Hippocampal formation (tissue), 2 donors: ENCODE measurements at places on chromosomes 1 and 21.

GRCh38 chr1:183783342-183783741 lies 21.6 kb upstream of the RGL1 start:
- DNase-seq: no peak

- no peak for DNase-seq
These were observed 218.9 kb downstream of the CRB1 start for GRCh38 chr1:197486946-197487345.

DNA sequence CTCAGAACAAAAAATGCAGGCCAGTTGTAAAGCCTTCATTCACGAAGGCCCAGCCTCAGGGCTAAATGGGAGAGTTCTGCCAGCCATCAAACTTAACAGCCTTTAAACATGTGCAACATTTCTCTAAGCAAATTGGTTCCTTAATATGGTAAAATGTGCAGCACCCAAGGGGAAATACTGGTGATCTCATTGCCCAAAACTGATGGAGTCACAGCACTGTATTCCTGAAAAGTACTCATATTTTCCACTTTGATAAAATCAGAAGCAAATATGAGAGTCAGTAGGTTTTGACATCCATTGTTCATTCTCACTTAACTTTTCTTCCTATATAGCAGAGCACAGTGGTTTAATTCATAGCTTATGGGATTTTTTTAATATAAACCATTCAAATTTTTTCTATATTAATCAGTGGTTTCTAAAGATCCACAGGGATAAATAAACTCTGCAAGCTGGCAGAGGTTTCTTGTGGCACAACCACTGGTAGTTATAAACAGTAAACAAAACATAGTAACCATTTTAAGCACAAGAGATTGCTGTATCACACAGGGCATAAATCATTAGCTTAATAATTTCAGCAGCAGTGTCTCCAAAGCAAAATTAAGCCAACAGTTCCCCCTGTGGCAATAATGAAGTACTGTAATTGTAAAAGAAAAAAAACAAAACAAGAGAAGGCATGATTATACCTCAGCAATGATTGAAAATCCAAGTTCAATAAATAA lies 106.9 kb upstream of the LYPLAL1 start:
- DNase-seq: no peak

- no peak for DNase-seq
These were observed 31.2 kb upstream of the MORC3 start for GRCh38 chr21:36288651-36289243.

GRCh38 chr1:6588128-6588892 lies 8.5 kb downstream of the ZBTB48 start:
- DNase-seq: no peak

DNA sequence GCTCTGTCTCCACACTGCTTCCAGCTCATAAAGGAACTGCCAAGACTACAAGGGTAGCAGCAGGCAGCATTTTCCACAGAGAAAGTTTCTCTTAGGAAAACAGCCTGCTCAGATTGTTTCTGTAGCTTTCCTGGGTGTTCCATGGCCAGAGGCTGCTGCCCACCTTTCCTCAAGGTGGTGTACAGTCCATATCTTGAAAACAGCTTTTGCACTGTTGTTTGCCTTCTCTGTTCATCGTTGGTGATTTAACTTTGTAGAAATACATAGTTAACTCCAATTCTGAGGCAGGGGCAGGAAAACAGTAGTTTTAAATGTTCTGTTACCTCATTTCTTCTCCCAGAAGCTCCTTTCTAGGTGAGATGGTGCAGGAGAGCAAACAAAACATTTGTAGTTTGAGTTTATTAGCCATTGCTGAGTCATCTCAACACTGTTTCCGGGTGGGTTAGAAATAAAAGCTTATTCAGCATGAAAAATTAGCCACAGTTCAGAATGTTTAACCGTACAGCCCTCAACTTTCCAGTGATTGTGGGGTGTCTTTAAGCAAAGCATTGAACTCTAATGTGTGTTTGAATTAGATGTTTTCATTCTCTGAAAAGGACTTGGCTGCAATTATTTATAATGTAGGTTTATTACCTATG lies 41.7 kb downstream of the DIP2A start:
- DNase-seq: no peak

- no peak for DNase-seq
These were observed 49.8 kb downstream of the DISP3 start for GRCh38 chr1:11528611-11529261.

DNA sequence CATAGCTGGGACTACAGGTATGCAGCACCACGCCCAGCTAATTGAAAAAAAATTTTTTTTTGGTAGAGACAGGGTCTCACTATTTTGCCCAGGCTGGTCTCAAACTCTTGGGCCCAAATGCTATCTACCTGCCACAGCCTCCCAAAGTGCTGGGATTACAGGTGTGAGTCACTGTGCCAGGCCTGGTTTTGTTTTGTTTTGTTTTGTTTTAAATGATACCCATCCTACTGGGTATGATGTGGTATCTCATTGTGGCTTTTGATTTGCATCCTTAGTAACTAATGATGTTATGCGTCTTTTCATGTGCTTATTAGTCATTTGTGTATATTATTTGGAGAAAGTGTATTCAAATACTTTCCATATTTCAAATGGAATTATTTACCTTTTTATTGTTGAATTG lies 142.3 kb downstream of the VPS13D start:
- DNase-seq: no peak

DNA sequence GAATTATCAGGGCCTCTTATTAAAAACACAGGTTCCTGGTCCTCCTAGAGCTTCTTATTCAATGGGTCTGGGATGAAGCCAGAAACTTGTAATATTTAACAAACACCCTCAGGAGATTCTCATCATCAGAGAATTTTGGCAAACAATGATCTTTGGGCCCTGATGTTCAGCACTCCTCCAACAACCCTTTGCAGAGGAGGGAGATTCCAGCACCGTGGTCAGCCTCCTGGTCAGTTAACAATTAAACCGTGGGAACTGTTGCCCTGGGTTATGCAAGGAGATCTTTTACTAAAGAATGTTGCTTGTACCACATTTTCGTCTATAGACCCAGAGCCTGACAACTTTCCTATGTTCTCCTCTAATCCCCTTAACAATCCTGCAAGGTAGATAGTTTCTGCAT lies 294.4 kb downstream of the PLPP3 start:
- no peak for DNase-seq

DNA sequence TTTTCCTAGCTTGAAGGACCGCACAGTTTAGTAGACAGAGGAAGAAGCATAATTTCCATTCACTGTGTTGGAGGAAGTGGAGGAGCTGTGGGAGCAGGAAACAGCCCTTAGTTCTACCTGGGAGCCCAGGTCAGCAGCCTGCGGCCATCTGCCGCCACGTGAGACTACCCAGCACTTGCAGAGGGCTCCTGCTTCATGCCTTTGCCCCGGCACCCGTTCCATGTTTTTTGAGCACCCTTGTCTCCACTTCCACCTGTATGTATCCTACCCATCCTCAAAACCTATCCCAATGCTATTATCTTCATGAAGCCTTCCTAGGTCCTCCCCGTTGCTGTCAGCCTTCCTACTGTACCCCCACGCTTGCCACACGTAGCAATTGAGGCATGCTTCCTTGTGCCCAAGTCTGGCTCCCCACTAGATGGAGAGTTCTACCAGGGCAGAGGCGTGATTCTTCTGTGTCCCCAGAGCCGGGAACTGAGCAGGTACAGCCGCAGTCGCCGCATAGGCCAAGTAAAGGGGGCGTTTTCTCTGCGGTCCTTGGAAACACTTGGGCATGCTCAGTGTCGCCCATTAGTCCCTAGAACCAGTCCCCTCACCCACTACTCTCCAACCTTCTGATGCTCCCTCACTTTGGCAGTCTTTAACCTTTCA lies 1.9 kb downstream of the SLC6A9 start:
- DNase-seq: no peak

DNA sequence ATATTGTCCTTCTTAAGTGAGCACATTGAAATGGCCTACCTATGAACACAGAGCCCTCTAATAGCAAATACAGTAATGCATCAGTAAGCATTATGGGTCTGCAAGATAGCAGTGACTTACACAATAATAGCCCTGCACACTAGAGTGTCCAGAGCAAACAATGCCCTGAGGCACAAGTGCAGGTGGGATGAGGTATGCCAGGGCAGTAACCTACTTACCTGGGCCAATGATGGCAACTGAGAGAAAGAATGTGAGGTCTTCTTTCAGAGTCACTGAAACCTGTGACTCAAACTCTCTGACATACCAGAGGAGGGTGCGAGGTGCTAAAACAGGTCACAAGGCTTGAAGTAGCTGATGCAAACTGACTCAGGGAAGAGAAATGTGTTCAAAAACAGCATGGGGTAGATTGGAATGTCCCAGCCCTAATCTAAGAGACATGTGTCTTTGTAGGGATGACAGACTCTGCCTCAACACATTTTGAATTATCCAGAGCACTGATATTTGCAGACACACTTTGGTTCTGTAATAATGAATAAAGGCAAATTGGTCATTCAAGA lies 168.5 kb upstream of the RUNX1 start:
- no peak for DNase-seq

- no peak for DNase-seq
These were observed 23.4 kb downstream of the ZNF281 start for GRCh38 chr1:200386416-200386815.

- DNase-seq: no peak
These were observed 92.4 kb upstream of the PGBD5 start for GRCh38 chr1:230518511-230518910.

- no peak for DNase-seq
These were observed 60.6 kb downstream of the NUF2 start for GRCh38 chr1:163382395-163382794.

- no peak for DNase-seq
These were observed 30.7 kb downstream of the SHISAL2A start for GRCh38 chr1:52663716-52664115.

- no peak for DNase-seq
These were observed 14.8 kb downstream of the IBA57 start for GRCh38 chr1:228180271-228180958.

DNA sequence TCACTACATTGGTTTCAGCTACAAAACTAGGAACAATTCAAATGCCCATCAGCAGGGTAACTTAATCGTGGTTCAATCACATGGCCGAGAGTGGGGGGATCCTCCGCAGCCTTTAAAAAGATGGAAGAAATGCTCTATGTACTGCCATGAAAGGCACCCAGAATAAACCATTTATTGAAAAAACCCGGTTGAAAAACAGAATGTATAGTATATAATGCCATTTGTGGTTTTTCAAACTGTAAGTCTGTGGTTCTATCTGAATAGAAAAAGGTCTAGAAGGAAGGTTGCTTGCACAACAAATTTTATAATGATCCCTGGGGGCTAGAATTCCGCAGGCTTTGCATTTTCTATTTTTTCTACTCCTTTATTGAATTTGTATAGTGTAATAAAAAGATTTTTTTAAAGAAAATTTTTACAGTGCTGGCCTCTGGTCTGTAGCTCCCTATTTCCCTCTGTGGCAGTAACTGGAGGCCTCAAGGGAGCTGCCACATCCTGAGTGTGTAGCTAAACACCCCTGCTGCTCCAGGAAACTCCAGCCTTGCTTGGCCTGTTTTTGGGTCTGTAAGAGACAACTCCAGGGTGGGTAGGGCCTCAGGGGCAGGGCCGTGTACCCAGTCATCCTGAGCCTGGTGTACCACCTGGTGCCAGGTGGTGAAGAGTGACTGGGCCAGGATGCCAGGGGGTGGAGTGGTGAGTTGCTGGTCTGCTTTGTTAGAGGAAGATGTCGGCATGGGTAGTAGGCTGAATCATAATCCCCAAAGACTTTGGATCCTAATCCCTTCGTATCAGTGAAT lies 51.5 kb upstream of the EPS8L3 start:
- DNase-seq: no peak

- DNase-seq: no peak
These were observed 2.1 kb downstream of the TRIM67 start for GRCh38 chr1:231163830-231164427.

GRCh38 chr1:179883040-179883744 lies 1.1 kb downstream of the TOR1AIP1 start:
- no peak for DNase-seq

DNA sequence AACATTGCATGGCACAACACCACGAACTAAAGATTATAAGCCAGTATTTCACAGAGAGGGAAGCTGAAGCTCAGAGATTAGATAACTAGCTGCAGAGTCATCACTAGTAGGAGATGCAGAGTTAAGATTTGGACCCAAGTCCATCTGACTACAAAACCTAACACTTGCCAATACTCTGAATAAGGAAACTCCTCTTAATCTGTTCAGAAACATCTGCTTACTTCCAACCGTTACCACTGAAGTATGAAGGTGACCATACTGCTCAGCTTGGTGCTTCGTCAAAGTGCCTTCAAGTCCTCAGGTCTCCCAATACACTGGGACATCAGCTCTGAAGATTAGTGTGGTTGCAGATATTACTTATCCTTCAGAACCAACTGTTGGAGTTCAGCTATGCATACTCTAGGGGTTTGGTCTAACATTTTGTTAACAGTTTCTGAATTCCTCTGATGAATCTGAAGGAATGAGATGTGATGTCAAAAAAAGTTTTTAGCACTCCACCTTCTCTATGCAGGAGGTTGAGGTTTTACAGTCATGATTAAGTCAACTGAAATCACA lies 179.6 kb downstream of the TPR start:
- no peak for DNase-seq

DNA sequence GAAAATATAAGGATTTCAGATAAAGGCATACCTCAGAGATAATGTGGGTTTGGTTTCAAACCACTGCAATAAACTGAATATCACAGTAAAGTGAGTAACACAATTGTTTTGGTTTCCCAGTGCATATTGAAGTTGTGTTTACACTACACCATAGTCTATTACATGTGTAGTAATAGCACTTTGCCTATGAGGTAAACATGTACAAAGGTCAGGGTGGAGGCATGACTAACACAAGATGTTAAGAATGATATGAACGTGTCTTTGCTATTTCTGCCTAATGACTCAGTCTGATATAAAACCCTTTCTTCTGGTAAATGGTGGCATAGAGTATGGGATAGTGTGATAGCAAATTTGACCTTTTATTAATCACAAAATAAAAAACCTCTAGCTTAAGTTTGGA lies 621.5 kb upstream of the ADGRL2 start:
- no peak for DNase-seq

- no peak for DNase-seq
These were observed 11.6 kb upstream of the NPHP4 start for GRCh38 chr1:6003568-6004411.

DNA sequence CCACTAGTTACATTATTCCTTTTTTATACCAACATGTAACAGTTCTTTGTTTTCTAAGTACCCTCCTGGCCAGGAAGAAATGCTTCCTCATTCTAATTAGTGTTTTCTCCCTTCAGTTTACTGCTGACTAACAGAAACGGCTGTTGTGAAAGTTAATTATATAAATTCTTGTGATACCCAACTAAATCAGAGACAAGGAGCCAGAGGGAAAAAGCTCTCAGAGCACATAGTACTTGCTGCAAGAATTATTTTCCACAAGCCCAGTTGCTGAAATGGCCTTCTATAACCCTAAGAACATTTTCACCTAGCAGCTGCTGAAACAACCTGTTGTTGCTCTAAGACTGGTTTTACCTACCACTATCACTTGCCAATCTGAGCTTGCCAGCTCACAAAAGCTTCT lies 82.4 kb downstream of the FAF1 start:
- DNase-seq: no peak

- DNase-seq: no peak
These were observed 221.4 kb downstream of the BACH1 start for GRCh38 chr21:29520171-29520570.
